ENCODE measurements at places on chromosomes 1 and 21.

GRCh38 chr1:16605532-16606505, 7.5 kb downstream of the NBPF1 start:
- no peak for DNase-seq

DNA sequence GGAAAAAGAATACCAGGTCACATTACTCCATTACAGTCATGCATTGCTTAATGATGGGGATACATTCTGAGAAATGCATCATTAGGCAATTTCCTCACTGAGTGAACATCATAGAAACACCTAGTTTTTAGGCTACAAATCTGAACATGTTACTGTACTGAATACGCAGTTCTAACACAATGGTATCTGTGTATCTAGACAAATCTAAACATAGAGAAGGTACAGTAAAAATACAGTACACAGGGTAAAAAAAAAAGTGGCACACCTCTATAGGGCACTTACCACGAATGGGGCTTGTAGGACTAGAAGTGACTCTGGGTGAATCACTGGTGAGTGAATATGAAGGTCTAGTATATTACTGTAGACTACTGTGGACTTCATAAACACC, 115.7 kb downstream of the AKT3 start:
- peak; percentile 65 for DNase-seq

DNA sequence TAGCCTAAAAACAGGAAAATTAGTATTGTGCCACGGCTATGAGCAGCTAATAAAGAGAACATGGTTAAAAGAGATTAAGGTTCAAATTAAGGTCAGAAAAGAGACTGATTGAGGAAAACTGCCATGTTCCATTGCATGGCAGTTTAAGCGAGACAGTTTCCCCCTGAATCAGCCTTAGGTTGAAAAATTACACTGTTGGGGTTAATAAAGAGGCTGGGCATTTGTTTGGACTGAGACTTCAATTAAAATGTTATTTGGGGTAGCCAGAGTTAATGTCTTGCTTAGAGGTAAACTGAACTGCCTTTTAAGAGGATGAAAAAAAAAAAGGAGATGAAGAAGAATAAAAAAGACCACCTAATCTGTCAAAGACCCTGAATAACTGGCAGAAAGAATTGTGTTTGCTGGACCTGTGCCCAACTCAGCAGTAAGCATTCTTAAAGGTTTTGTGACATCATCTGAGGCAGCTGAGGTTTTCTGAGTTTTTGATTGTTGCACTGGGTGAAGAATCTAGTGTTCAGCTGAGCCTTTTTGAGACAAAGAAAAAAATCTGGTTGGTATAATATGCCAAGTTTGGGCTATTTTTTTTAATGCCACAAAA, 17.7 kb upstream of the PROX1 start:
- DNase-seq, result no peak

DNA sequence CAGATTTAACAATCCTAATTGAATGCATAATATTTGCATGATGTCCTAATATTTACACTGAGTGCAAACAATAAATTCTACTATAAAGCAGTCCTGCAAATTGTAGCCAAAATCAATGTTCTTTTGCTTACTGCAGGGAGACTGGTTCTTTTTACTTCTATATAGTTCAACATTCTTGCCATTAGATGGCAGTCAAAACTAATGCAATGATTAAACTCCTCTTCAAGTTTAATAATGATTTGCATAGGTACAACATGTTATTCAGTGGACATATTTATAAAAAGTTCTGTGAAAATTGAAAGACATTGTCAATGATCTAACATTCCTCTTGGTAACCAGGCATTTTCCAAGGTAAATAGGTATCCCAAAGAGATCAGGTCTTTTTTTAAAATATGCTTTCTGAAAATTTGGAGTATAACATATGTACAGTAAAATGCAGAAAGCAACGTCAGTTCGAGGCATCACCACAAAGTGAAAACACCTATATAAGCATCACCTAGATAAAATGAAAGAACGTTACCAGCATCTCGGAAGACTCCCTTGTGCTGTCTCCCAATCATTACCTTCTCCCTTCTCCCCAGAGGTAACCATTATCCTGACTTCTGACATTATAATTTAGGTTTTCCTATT, 9.8 kb upstream of the FNBP1L start:
- peak; percentile 62 for DNase-seq

- DNase-seq, result peak; percentile 7
These were observed 44.3 kb downstream of the TPR start for GRCh38 chr1:186330758-186331157.

DNA sequence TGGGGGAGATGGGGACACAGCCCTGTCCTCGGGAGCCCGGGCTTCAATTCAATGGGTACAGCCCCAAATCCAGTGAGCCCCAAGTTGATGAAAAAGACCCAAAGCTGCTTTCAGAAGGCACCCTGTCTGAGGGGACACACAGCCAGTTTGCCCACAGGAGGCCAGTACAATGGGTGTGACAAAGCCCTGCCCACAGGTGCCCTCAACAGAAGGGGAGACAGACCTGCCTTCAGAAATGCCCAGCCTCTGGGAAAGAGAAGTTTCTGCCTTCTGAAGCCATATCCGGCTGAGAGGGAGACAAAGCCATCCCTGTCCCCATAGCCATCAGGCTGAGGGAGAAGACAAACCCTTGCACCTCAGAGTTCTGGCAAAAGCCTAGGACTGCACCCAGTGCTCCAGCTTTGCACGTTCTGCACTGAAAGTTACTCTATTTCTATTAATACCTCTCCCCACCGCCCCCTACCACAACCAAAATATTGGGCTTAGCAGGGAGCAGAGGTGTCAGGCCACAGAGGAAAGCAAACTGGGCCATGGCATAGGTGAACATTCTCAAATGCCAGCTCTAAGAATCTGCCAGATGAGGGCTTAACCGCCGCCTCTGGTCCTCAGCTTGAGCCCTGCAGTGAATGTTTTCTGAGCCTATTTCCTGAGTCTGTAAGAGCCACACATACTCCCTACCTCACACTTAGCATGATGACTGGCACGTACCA, 18.0 kb upstream of the PTAFR start:
- DNase-seq, result no peak
